ENCODE measurements at places on chromosomes 12 and 14. TPM values are rescaled to one million over a fixed set of nuclear protein-coding genes. Genes with fewer than 3 reads are reported as not detected.

- DNase-seq, result no peak
Observed at GRCh38 chr14:104461676-104462449, 117.7 kb upstream of the C14orf180 start.

- DNase-seq, result no peak
Observed at GRCh38 chr12:92861381-92861780, 67.7 kb downstream of the EEA1 start.

- DNase-seq, result no peak
Observed at GRCh38 chr14:89498878-89499277, 81.8 kb upstream of the FOXN3 start.

DNA sequence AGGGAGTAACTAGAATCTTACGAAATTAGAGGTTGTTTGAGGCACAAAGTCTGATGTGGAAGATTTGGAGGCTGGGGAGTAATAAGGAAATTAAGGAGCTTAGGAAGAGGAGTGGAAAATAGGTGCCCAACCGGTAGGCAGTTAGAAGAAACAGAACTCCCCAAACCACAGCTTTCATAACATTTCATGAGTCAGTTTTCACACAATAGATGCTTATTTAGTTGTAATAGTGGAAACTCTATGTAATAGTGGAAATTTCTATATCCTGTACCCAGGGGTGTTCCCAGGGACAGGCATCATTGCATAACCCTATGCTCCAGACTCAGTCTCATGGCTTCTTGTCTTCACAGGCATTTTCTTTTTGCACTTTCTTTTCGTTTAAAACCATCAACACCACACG, 8.3 kb downstream of the C3AR1 start:
- DNase-seq, result peak; percentile 48

- no peak for DNase-seq
Observed at GRCh38 chr14:79586989-79587598, 624.2 kb downstream of the DIO2 start.

DNA sequence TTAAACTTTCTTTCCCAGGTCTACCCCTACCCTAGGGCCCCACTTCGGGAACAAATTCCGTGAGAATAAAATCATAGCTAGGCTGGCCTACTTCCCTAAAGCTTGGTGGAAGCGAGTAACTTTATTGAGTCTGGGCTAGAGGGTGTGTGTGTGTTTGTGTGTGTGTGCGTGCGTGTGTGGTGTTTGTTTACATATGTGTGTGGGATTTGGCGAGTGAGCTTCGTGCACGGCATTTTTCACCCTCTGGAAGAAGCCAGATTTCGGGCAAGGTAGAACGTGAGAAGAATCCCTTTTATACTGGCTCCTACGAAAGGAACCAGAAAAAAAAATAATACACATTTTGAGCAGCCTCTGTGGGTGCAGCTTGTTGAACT, 7.5 kb upstream of the LHX5 start:
- DNase-seq, result no peak

- DNase-seq, result no peak
Observed at GRCh38 chr14:35240231-35240630, 52.0 kb upstream of the PSMA6 start.

- DNase-seq, result peak; percentile 25
Observed at GRCh38 chr12:120012067-120012621, 23.1 kb downstream of the BICDL1 start.

DNA sequence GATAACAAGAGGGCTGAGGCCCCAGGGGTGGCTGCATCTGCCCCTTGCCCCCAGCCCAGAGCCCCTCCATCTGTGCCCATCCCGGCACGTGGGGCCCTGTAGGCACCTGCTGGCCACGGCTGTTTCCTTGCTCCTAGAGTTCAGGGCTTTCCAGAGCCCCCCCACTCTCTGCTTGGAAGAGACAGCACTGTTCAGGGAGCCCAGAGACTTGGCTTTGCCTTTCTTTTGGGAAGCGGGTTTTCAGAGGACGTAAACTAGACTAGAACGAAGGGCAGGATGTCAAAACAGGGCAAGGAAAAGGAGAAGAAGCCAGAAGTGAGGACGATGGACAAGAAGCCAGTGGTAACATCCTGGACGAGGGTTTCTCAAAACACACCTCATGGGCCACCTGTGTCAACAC, 163.3 kb upstream of the LHX5 start:
- no peak for DNase-seq

DNA sequence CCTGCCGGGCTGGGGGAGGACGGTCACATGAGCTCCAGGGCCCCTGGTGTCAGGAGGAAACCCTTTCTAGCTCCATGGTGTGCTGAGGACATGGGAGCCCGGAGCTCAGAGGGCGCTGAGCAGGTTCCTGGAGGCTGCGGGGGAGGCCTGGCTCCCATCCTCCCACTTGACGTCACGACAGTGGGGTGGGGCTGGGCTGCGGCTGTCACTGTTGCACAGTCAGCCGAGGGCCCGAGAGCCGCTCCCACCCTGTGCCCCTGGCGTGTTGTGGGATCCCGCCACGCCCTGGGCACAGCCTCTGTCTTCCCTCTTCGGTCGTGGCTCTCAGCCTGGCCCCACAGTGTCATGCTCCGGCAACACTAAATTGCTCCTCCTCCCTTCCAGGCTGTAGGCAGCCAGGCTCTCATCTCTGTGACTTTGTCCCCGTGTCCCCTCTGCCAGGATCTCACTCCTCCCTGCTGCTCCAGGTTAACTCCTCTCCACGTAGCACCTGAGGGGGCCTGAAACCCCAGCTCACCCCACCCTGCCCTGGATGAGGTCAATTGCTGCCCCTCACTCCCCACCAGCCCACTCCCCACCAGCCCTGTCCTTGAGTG, 33.0 kb downstream of the BEGAIN start:
- no peak for DNase-seq

DNA sequence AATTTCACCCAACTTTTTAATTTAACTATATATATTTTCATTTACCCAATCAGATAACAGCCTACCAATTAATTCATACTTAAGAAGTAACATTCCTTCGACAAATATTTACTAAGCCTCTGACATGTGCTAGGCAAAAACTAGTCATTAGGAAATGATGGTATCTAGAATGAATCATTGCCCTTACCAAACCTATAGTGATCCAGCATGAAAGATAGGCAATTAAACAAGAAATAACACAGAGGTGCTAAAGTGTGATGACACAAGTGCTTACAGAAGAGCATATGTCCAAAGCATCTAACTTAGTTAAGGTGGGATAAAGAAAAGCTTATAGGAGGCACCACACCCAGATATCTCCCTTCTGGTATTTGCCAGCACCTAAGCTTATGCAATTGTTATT, 166.5 kb upstream of the RASSF8 start:
- DNase-seq, result no peak

- DNase-seq, result peak; percentile 70
Observed at GRCh38 chr12:52871291-52872039, 22.7 kb upstream of the KRT78 start.

GRCh38 chr14:73143003-73143402, 6.7 kb downstream of the PSEN1 start:
- DNase-seq, result no peak

DNA sequence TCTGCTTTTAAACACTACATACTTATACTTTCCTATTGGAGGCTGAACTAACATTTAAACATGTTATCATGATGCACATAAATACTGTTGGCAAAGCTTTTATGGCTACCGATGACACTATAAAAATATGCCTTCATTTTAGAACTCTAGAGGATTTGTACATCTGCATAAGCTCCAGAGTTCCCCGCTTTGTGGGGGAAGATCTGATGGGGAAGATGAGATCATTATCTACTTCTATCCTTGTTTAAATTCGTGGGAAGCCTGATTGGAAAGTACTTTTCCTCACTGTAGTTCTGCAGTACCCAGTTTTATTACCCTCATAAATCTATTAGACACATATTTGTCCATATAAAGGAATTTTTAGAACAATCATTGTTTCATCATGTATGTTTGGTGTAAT, 299.6 kb upstream of the ATP2B1 start:
- DNase-seq, result no peak

DNA sequence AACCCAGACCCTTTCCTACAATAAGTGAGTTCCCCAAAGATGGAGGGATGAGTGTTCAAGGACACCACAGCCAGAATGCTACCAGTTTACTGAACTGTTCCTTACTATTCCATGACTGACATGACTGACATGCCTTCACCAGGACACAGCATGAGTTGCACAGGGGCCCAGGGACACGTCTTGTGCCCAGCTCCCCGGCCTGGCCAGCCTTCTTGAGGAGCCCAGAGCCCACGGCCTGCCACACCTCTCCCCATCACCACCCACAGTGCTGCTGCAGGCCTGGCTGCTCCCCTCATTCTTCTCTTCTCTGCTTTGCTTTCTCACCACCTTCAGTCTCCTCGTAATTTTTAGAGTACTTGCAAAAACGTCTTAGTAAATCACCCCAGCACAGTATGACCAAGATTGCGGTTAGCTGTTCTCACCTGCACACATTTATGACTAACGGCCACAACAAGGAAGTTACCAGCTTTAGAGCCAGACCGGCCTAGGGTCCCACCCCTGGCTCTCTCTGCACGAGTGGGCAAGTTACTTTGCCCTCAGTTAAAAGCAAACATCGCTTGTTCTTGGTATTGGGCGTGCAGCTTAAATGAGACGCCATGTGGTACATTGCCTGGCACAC, 18.5 kb downstream of the PPP2R5E start:
- no peak for DNase-seq

DNA sequence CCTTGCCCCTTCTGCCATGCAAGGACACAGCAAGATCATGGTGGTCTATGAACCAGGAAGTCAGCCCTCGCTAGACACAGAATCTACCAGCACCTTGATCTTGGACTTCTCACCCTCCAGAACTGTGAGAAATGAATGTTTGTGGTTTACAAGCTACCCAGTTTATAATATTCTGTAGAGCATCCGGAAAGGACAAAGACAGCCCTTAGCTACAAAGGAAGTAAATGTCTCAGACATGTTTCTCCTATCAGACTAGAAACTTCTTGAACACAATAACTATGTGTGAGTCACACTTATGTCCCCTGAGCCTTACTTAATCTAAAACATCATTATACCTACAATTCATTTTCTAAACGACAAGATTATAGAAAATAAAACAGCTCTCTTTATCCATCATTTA, 176.7 kb downstream of the KLHL28 start:
- peak; percentile 6 for DNase-seq

GRCh38 chr12:11081987-11082386, 10.1 kb downstream of the TAS2R43 start:
- DNase-seq, result no peak

DNA sequence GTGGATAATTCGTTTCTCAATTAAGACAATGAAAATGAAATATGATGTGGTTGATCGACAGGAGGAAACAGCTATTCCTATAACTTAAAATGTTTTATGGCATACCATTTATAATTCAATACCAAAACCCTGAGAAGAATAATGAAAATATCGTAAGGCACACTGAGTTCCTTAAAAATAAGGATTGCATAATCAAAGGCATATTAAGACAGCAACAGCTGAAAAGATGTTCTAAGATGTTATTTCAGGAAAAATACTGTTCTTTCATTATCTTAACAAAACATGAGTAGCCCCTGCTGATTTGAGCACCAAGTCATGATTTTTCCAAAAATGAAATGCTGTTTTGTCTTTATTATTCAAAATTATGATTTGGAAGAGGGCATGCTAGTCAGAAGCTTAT, 189.4 kb upstream of the ALG10 start:
- DNase-seq, result no peak

DNA sequence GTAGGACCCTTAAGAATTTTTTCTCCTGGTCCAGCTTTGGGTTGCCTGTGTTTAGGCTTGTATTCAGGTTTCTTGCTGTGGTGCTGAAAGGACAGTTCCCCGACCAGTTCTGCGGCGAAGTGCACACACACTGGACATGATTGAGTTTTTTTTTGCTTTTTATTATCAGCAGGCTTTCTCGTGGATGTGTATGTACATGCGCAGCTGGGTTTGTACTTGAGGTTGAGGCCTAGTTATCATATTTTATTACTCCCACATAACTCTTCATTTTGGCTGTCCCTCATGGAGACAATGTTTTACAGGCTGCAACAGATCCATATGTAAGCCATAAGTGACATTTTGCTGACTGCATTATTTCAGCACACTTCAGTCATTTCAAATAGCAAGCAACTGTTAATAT, 2.5 kb downstream of the SCN8A start:
- DNase-seq, result peak; percentile 25

DNA sequence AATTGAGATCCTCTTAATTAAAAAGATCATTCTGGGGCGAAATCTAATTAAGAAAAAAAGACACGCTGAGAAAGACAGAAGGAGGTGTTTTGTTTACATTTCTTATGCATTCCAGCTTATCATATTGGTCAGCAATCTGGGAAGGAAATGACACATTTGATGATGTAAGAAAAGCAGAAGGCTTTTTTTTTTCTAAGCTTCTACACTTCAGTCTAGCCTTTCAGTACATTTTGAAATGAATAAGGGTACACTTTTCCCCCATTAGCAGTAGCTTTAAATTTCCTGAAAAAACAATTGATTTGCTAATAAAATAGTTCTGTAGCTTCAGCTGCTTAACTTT, 5.9 kb upstream of the GSC start:
- peak; percentile 46 for DNase-seq

DNA sequence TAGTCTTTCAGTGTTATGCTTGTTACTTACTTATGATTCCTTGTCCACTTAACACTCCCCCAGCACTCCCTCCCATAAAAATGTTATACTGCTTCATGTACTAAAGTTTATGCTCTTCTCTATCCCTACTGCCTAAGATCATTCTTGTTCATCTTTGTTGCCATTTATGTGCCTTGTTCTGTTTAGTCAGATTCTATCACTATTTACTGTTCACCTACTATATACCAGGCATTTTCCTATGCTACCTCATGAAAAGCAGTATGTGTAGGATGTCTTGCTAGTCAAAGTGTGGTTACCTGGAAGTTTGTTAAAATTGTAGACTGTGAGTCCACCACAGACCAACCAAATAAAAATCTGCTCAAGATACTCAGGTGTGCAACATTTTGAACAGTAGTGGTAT, 23.9 kb downstream of the ERH start:
- no peak for DNase-seq

DNA sequence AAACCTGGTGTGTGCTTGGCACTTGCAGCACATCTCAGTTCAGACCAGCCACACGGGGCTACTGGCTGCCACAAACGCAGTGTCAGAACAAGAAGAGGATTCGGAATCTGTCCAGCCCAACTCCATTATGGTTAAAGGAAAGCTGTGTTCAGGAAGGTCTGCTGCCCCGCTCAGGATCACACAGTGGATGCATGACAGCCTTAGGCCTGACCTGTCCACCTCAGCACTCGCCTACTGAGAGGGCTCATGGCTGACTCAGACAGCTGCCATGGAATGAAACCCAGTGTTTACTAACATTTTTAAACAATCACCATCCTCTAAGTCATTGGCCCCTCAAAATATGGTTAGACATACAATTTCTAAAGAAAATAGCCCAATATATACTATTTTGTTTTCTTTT, 5.6 kb upstream of the NIN start:
- DNase-seq, result no peak

The RHOF gene
- total RNA-seq, result 3.3 TPM

The OR4M1 gene
- total RNA-seq, result 0.87 TPM

The SAMD4A gene
- total RNA-seq, result 1.8 TPM

The BBOF1 gene
- total RNA-seq, result 0.70 TPM

The DIO2 gene
- 48.7 TPM for total RNA-seq

The NOS1 gene
- total RNA-seq, result not detected

The HCAR3 gene
- not detected for total RNA-seq

The ANKRD33 gene
- total RNA-seq, result not detected

The P3H3 gene
- 29.5 TPM for total RNA-seq

The SLC17A8 gene
- total RNA-seq, result not detected

The TSPAN19 gene
- total RNA-seq, result not detected

The CELA1 gene
- not detected for total RNA-seq

The STAC3 gene
- total RNA-seq, result not detected

All from H4 (cell line).